ENCODE measurements at places on chromosomes 6 and 20.

GRCh38 chr6:161369339-161369738, 95.5 kb upstream of the AGPAT4 start:
- no peak for DNase-seq

- no peak for DNase-seq
These were observed 9.2 kb downstream of the CDH22 start for GRCh38 chr20:46299078-46299477.

- DNase-seq, result no peak
These were observed 154.2 kb upstream of the MLN start for GRCh38 chr6:33957892-33958525.

DNA sequence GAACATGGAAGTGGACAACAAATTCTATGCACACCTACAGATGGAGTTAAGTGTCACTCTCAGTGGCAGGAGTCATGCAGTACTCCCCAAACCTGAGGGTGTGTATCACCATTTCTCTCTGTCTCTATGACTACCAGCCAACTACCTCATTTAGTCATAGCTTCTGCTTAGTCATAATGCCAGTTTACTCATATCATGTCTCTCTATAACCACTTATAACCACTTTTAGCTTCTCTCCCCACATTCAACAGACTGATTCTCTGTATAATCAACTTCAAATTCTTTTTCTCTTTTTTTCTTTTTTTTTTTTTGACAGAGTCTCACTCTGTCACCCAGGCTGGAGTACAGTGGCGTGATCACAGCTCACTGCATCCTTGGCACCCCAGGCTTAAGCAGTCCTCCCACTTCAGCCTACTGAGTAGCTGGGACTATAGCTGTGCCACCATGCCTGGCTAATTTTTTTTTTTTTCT, 13.8 kb upstream of the GTF3C6 start:
- DNase-seq, result no peak

GRCh38 chr20:4702562-4703280, 19.0 kb upstream of the PRND start:
- DNase-seq, result no peak

- DNase-seq, result no peak
These were observed 46.7 kb downstream of the MAP1LC3A start for GRCh38 chr20:34604980-34605788.

GRCh38 chr20:53767206-53767930, 173.7 kb upstream of the ZNF217 start:
- no peak for DNase-seq

GRCh38 chr20:31820228-31820627, 1.1 kb downstream of the MYLK2 start:
- no peak for DNase-seq

DNA sequence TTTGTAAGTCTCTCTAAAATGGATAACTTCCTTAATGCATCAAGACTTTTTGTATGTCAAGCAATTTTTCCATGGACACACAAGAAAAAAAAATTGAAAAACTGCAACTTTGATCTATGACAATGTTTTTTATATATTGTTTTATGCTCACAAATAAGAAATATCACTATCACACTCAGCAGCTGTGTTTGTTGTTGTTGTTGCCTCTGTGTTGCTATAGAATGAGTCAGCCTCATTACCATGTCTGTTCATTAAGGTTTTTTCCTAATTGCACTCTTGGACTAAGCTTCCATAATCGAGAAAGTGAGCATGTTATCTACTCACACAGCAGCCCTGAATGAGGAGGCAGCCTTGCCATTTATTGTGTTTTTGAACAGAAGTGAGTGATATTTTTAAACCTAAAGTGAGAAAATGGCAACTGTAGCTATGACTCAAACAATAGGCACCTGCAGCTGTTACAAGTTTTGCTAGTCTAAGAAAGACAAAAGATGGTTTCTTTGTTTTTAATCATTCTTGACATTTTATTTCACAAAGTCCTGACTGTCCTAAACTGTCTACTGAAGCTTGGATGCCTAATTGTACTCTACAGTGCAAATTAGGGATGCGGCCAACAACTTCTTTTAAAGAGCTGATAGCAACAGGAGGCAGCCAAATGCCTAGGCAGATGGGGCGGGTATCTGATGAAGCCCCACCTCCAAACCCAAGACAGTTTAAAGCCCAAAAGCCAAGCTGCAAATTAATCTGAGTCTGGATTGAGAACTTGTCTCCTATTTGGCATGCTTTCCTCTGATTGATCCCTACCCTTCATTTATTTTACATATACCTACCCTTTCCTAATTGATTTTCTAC, 77.9 kb upstream of the DOK5 start:
- DNase-seq, result no peak

GRCh38 chr6:119138906-119139541, 60.6 kb upstream of the FAM184A start:
- DNase-seq, result no peak
